ENCODE measurements at places on chromosomes 1 and 21. TPM values are rescaled to one million over a fixed set of nuclear protein-coding genes. Genes with fewer than 3 reads are reported as not detected.

Gene WNT3A
- total RNA-seq, result not detected

- peak; percentile 54 for DNase-seq
Observed at GRCh38 chr1:15760520-15761211, 2.1 kb downstream of the FBLIM1 start.

GRCh38 chr1:117564227-117565075 is 41.4 kb upstream of the TENT5C start:
- no peak for DNase-seq

Gene SNAPIN
- 101 TPM for total RNA-seq

Gene STXBP3
- total RNA-seq, result 166 TPM

Gene RIPK4
- total RNA-seq, result 0.29 TPM

GRCh38 chr1:223234170-223234514 is 91.1 kb upstream of the TLR5 start:
- no peak for DNase-seq
